ENCODE measurements at places on chromosomes 1 and 21.

DNA sequence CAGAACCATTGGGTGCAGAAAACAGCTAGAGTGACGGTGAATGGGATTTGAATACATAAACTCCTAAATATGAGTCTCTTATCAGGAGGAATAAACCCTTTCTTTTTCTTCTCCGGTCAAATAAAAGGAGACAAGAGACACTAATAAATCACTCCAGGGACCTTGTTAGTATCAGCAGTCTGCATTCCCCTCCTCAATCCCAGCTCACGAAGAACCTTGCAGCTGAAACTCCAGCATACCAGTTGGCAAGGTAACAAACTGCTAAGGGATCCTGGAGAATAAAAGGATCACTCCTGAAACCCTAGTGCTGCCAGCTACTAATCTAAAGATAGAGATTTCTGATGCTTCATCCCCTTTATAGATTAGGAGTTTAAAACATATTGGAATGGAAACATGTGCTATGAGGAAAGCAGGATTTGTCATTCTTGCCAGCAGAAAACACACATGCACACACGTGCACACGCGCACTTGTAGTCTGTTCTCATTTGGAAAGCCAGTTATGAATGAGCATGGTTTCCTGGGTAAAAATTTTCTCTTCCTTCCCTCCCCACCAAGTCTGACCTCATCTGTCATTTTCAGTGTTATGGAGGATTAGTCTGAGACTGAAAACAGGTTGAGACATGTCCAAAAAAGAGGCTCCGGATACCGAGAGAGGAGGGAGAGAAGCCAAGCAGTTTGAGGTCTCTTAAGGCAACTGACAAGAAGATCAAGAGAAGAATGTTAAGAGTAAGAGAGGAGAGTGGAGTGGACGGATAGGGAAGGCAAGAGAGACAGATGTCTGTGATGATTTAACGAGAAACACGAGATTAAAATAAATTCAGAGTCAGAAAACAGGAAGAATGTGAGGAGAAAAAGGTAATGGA lies 10.9 kb downstream of the IER5 start:
- no peak for DNase-seq

- DNase-seq = no peak
Measured at GRCh38 chr1:240998024-240998423, 359.0 kb downstream of the RGS7 start.

DNA sequence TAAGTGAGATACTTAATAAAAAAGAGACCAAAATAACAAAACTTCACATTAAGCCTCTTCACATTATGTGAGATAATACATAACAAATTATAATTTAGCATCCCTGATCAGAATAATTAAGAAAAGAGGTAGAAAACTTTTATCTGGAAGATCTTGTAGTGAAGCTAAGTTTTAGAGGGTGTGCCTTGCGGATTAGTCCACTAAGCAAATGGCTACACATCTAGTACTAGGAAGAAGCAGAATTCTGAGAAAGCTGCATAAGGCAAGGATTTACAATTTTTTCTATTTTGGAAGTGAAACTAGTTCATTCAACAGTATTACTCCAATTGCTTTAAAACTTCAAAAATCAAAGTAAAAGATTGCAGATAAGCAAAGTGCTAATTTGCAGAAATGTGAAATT lies 3.5 kb downstream of the YOD1 start:
- no peak for DNase-seq

GRCh38 chr21:41620541-41620940 lies 112.6 kb upstream of the TMPRSS2 start:
- DNase-seq = no peak

GRCh38 chr1:41455479-41456332 lies 28.8 kb downstream of the EDN2 start:
- no peak for DNase-seq

- no peak for DNase-seq
Measured at GRCh38 chr1:32111789-32112188, 3.9 kb downstream of the KPNA6 start.

GRCh38 chr1:33459691-33460090 lies 12.8 kb upstream of the ZSCAN20 start:
- DNase-seq = no peak

DNA sequence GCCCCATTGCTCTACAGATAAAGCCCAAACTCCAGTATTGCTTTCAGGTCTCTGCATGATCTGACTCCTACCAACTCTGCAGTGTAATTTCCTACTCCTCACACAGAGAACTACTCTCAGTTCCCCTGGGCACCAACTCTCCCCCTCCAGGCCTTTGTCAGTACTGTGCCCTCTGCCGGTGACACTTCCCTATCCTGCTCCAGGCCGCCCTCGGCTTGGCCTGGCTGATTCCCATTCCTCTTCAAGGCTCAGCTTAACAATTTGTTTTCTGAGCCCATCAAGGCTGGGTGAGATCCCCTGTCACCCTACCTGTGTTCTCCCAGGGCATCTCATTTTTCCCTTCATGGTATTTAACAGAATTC lies 2.6 kb downstream of the SLAMF8 start:
- peak; percentile 49 for DNase-seq

- DNase-seq = no peak
Measured at GRCh38 chr1:110612060-110612745, 6.0 kb upstream of the KCNA2 start.

- no peak for DNase-seq
Measured at GRCh38 chr1:157240495-157241184, 102.4 kb upstream of the ETV3 start.

DNA sequence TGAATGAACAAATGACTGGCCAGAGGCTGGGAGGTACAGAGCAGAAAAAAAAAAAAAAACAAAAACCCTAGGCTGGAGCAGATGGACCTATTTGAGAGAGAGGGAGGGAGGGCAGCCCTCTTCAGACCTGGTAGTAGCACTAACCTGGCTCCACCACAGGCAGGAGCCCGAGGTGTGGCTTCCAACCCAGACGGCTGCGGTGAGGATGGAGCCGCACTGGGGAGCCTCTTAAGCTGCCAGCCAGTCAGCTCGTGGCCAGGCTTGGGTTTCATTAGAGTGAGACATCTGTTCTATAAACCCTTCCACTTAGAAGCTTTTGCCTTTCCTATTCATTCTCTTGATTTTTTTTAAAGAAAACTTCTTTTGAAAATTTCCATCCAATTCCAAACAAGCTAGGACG lies 16.8 kb downstream of the LGR6 start:
- DNase-seq = no peak

DNA sequence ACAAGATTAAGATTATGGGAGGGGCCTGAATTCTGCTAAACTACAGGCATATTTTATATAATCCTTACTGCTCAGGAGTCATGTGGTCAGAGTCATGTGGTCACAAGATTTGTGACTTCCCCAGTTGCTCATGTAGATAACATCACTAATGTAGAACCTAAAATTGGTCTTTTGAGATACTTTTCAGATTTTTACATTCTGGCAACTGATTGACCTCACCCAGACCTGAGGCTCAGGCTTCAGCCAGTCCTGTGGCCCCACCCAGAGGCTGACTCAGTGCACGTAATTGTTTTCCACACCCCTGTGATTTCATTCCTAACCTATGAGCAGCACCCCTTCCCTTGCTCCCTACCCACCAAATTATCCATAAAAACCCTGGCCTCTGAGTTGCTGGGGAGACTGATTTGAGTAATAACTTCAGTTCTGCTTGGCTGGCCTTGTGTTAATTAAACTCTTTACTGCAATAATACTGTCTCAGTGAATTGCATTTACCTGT lies 41.7 kb upstream of the ZNF326 start:
- DNase-seq = peak; percentile 33

DNA sequence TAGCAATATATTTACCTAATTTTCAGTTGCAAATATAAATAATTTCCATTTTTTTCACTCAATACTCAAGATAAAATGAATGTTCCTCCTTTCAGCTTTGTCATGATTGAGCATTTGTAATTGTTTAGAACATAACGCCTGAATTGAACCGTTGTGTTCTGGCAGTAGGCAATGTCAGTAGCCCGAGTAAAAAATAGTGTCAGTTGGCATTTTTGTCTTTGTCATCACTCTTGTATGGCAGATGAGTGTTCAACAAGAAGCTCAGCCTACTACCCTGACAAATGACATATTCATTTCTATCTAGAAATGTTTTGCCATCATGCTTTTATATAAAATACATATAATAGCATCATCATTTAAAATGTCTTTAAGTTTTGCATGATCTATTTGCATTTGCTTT lies 691.4 kb upstream of the NCAM2 start:
- no peak for DNase-seq

GRCh38 chr21:17370916-17371315 lies 141.9 kb upstream of the CXADR start:
- DNase-seq = no peak

DNA sequence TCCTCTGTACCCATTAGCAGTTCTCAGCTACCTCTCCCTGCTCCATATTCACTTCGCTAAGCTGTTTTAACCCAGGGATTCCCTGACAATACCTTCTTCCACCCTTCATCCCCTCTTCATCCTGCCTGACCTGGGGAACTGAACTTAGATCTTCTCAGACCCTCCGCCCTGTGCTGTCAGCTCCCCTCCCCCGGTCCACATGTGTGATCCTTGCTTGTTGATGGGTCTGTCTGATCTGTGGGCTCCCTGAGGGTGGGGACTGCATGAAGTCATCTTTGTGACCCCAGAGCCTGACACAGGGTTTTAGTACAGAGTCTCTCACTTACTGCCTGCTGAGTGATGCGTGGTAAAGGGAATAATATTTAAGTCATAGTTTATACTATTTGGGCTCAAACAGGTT lies 11.8 kb downstream of the CHAF1B start:
- DNase-seq = no peak

DNA sequence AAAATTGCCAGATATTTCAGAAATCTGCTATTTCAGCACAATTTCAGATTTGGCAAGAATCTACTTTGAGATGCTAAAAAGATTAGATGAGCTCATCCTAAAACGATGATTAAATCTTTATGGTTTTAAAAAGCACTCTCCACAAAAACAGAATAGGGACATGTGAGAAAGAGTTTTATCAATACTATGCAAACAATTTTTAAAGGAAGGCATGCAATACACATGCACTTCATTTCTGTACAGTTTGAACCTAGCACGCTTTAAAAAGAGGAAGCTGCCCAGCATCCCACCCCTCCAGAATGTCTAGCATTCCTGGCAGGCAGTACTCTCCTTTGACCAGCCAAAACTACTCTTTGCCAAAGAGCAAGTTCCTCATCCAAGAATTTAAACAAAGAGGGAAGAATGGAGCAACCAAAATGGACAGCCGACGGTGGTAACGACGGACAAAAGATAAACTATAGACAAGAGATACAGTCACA lies 1.3 kb downstream of the ARHGAP29 start:
- DNase-seq = no peak

GRCh38 chr1:50416553-50417453 lies 6.4 kb downstream of the DMRTA2 start:
- no peak for DNase-seq

- DNase-seq = no peak
Measured at GRCh38 chr1:20469406-20470076, 16.5 kb downstream of the CAMK2N1 start.

All from CD4-positive, alpha-beta T cell treated with Interleukin-4 for 1 hour (primary cell).